ENCODE measurements at places on chromosomes 2 and 18.

DNA sequence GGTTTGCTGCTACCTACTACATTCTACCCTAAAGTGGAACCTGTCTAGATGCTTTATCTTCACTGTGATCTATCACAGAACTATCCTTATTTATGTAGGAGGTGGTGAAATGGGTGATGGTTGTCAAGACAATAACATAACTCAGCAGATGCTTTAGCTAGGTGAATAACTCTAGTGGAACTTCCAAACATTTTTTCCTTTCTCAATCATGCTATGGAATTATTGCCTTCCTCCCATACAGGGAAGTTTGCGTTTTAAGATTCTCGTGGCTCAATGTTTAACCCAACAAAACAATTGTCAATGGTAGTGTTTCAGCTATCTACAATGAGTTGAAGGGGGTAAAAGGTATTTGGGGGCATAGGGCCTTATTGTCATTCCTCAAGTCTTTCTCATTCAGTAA, 82.6 kb upstream of the GLI2 start:
- no peak for DNase-seq

GRCh38 chr2:39033980-39034379, 86.9 kb downstream of the SOS1 start:
- no peak for DNase-seq

- no peak for DNase-seq
Observed at GRCh38 chr2:79716266-79716665, 203.4 kb downstream of the CTNNA2 start.

DNA sequence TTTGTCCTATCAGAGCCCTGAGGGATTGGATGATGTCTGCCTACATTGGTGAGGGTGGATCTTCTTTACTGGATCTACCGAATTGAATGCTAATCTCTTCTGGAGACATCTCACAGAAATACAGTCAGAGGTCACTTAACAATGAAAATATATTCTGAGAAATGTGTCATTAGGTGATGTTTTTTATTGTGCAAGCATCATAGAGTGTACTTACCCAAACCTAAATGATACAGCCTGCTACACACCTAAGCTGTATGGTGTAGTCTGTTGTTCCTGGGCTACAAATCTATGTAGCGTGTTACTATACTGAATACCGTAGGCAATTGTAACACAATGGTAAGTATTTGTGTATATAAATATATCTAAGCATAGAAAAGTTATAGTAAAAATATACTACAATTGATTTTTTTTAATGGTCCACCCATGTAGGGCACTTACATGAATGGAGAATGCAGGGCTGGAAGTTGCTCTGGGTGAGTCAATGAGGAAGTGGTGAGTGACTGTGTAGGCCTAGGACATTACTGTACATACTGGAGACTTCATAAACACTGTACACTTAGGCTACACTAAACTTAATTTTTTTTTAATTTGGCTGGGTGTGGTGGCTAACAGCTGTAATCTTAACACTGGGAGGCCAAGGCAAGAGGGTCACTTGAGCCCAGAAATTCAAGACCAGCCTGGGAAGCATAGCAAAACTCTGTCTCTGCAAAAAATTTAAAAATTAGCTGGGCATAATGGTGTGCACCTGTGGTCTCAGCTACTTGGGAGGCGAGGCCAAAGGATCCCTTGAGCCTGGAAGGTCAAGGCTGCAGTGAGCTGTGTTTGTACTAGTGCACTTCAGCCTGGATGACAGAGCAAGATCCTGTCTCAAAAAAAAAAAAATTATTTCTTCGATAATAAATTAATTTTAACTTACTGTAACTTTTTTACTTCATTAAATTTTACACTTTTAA, 226.3 kb upstream of the UBE2E3 start:
- no peak for DNase-seq

DNA sequence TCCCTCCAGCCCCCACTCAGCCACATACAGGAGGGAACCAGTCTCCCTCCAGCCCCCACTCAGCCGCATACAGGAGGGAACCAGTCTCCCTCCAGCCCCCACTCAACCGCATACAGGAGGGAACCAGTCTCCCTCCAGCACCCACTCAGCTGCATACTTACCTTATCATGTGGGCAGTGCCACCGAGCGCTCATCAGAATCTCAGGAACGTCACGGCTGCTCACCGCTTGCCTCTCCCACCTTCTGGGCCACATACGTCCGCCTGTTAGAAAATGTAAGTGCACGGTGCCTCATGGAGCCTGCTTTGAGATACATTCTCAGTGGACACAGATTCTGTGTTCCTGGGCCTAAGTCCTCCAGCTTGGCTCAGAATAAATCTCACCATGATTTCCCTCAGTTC, 124.8 kb downstream of the PXDN start:
- no peak for DNase-seq

DNA sequence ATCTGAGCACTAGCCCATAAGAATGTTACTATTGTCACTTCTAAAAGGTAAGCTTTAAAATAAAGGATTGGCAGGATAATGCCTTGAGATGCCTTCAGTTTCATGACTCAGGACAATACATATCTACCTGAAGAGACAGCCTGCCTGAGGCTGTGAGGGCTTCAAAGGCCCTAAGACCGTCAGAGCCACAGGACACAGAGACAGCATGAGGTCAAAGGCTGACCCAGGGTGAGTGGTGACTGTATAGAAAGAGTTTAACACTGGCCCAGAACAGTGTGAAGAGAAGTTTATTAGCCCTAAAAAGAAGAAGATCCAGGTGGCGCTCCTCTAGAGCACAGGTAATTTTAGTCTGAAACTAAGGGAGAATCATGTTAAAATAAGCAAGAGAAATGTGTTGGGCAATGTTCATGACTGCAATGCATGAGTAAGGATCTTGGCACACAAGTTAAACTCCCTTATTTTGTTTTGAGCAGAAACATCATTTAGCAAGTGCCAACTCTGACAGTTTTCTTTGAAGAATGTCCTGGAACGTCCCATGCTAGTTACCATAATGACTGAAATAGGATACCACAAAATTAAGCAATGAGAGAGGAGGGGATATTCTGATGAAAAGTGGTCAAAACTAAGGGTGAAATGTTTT, 78.1 kb upstream of the FAM110C start:
- DNase-seq, result no peak

GRCh38 chr2:24220554-24221291, 45.9 kb downstream of the FAM228A start:
- DNase-seq, result no peak

DNA sequence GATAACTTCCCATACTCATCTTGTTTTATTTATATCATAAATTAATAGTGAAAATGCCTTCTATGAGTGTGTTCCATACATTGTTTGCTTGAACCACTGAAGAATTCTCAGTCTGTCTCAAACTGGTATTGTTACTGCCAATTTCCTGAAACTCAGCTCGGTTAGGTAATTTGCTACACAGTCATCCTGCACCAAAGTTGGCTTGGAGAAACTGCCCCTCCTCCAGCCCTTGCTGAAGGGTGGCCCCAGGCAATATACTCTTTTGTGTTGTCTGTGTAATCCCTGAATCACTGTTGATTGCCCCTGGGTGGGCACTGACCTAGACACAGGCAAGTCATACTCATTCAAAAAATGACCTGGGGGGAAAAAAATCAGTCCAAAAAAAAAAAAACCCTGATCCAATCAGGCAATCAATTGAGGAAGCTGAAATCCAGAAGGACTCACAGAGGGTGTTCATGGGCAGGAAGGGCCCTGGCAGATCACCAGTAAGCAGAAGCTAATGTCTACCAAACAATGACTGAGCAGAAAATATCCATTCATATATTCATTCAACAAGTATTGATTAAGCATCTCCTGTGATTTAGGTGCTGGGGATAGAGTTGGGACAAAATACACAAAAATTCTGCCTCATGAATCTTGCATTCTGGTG, 3.8 kb upstream of the SESTD1 start:
- no peak for DNase-seq

DNA sequence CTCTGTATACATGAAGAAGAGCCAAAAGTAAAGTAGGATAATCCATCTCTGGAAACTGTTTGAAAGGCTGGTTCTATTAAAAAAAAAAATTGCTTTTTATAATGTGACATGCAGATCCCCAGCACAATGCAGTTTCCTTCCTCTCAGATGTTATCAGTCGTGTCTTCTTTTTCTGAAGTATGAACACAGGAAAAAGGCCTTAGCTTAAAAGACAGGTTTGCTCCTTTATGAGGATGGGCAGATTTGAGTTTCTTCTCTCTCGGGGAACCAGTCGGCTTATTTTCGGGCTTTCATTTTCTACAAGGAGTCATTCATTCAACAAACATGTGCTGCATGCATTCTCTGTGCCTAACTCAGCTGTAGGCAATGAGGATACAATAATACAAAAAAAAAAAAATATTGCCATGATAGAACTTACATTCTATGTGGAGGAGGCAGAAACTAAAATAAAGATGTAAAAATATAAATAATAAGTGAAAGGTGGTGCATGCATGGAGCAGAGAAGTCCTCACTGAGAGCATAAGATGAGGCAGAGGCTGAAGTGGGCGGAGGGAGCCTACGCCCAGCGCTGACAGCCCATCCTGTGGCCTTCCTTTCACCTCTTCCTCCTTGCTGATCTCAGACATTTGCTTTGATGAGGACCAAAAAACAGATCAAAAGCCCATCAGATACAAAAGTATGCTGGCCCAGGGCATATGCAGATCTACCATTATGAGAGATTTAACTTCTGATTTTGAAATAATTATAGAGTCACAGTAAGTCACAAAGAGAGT, at the start of gene CD226:
Gene CD226 (minus strand): TSS at position 513 of the 773 bp plus-strand sequence. CDS start 467 bp downstream, at position 46.
- DNase-seq, result no peak

DNA sequence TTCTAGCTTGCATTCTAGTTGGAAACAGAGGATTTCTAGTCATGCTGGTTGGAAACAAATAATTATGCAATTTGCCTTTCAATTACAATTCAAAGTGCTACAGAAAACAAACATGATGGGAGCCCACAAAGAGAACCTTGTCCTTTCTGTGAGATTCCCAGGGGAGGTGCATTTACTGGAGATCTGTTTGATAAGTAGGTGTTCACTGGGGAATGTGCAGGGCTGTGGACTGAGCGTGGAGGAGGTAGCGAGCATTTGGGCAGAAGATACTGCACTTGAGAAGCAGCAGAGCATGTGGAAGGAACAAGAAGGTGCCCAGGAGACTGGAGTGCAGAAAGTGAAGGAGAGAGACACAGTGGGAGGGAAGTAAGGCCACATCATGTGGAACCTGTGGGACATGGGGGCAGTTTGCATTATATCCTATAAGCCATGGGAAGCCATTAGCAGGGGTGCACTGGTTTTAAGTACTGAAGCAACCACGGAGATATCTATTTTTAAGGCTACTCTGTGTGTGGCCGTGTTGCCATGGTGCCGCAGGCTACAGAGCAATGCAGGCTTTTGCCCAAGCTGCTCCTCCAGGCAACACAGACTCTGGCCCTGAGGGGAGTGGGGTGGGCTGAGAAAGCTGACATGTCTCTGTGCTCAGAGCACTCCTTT, 154.0 kb downstream of the ANTXR1 start:
- DNase-seq, result no peak

- no peak for DNase-seq
Observed at GRCh38 chr2:869357-869871, 81.2 kb upstream of the SNTG2 start.

DNA sequence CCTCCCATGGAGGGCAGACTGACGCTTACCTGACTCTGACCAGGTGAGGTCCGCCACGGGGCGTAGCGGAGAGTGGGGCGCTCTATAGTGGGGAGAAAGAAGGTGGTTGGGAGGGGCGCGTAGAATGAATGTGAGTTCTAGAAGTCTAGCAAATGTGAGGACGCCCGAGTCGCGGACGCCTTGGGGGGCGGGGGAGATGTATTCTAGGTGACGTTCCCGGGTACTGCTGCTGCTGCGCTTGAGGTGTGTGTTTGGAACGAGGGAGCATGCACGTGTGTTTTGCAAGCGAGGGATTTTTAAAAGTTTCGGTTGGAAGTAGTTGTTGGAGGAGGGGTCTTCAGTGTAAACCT, 758 bp downstream of the RIF1 start:
- DNase-seq, result no peak

GRCh38 chr2:855177-855576, 95.5 kb upstream of the SNTG2 start:
- no peak for DNase-seq

DNA sequence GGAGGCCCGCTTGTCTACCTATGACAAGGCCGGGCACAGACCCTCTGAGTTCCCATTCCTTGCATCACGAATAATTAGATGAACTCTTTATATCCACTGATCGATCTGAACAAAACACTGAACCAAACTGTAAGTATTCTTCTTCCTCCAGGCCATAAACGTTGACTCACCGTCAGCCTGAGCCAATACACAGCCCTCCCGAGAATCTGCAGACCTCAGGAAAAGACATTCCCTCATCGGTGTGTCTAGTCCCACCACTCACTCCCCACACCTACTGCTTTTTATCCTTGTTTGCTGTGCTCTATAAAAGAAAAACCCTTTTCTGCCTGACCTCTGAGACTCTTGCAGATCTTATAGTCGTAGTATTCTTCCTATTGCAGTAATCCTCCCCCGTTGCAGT, 41.0 kb downstream of the TMEM87B start:
- no peak for DNase-seq

DNA sequence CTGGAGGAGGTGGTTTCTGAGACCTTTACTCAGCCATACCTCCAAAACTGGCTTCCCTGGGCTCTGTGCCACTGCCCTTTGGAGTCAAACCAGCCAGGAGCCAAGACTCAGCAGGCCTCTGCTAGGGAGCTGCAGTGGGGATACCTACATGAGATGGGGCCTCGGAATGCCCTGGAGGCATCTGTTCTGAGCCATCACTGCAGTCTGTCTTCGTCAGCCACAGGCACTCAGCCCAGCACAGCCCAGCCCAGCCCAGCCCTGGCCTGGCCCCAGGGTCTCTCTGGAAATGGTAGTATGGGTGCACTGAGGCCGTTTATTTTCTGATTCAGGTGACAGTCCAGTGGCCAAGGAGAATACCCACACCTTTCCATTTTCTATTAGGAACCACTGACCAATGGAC, 209.8 kb downstream of the CELF4 start:
- DNase-seq, result no peak

DNA sequence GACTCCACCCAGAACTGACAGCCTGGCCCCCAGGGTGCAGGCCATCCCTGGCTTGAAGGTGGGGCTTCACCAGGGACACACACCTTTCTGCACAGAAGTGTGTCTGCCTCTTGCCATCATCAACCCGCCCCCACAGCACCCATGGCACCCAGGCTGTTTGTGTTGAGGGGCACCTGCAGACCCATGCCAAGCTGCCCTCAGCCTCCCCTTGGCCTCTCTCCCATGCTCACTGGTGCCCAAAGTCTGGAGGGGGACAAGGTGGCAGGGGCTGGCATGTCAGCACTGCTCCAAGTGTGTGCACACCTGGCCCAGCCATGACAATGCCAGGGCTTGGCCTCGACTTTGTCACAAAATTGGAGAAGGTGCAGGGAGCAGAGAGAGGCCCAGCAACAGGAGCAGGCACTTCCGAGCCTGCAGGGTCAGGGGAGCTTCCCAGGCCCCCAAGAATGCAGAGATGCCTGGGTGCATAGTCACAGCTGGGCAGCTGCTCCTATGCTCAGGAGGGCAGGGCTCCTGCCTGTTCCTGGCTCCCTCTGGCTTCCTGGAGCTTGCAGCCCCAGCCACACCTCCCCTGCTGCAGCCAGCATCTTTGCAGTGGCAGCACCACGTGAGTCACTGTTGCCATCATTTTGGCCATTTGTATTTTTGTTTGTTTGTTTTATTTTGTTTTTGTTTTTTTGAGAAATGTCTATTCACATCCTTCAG, 280.6 kb upstream of the UBE2E3 start:
- no peak for DNase-seq
